ENCODE measurements at places on chromosomes 3 and 15.

GRCh38 chr3:162492446-162493081 is 996.0 kb downstream of the OTOL1 start:
- peak; percentile 56 for DNase-seq

DNA sequence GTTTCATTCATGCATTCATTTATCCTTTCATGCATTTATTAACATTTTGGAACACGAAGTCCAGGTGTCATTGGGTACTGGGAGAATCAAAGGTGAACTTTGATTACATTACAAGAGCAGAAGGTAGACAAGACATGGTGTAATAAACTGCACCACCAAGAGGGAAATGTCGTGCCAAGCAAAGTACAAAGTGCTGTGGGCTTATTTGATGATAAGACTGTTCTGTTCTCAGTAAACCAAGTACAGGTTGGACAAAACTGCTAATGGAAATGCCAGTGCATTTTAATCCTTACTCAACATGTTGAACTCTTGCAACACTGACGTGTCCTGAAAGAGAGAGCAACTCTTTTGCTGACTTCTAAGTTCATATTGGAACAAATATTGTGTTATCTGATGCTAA is 69.4 kb downstream of the MME start:
- DNase-seq: no peak

- no peak for DNase-seq
Measured at GRCh38 chr3:107675233-107675900, 152.6 kb downstream of the BBX start.

DNA sequence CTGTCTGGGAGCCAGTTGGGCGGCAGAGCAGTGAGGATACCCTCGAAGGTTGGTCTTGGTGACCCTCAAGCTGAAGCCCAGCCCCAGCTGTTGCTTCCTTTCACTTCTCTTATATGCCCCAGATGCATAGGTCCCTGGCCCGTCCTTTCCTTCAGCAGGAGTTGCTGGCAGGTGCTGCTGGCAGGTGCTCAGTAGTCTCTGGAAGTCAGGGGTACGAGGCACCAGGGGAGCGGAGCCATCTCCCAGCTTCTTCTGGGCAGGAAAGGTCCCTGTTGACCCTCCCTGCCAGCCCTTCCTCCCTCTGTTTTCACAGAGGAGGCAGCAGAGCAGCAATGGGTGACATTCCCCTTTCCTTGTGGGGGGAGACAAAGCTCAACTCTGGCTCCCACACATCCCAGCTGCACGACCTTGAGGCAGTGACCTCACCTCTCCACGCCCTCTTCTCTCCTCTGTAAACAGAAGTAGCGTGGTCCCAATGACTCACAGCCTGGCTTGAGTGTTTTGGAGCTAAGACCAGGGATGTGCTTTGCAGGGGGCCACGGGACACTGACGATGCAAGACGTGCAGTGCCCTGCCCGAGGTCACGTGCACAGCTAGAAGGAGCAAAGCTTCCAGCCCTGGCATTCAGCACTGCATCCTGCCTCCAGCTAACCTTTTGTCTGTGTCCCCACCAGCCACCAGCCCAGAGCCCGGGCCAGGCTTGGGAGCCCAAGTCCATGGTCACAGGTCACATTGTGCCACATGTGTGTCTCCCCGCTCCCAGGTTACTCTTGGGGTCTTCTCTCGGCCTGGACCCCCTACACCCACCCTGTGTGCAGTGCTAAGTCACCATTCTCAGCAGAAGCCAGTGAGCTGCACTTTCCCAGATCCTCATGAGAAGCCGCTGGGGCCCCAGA is 49.7 kb downstream of the SLC6A6 start:
- peak; percentile 88 for DNase-seq

DNA sequence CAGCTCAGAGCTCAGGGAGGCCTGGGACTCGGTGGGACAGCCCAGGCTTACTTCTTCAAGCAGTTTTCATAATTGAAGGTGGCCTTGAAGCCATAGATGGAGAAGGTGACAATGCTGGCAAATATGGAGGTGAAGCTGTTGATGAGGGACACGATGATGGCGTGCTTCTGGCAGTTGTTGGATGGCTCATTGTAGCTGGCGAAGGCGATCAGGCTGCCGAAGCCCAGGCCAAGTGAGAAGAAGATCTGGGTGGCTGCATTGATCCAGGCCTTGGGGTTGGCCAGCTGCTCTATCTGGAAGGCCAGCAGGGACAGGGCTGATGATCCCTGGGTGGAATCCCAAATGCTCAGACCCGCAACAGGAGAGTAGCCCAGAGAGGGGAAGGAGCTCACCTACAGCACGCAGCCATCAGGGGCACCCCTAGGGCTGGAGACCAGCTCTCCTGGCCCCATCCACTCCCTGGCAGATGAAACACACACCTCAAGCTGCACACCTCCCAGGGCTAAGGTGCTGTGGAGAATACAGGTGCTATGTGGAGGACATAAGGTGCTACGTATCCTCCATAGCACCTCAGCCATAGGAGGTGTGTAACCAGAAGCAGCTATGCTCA is 25.1 kb downstream of the SLC6A20 start:
- DNase-seq: no peak

GRCh38 chr15:79102595-79102994 is 12.0 kb upstream of the RASGRF1 start:
- no peak for DNase-seq

GRCh38 chr15:42139596-42139995 is 16.8 kb downstream of the PLA2G4F start:
- DNase-seq: no peak

DNA sequence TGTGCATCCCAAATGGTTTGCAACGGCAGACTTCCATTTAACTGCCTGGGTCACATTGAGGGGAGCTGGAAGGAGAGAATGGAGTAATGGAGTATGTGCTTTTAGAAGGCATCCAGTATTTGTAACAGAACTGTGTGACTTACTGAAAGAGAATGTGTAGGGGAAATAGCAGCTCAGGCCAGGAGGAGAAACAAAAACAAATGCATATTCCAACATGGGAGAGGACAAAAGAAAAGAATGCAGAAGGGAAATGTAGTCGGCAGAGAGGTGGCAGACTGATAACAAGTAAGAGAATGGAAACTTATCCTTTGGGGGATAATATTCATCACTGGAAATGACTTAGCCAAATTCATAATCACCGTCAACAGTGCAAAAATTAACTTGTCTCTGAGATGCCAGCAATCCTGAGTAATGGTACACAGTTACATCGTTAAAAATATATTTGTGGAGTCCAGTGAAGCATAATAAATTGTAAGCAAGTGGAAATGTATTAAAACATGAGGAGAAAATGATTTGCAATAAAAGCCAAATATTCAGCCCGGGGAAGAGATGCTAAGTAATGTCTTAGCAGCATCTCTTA is 294.9 kb upstream of the SGO1 start:
- no peak for DNase-seq

- peak; percentile 34 for DNase-seq
Measured at GRCh38 chr15:33021806-33022389, 172.6 kb downstream of the FMN1 start.

GRCh38 chr3:185401319-185401955 is 38.5 kb downstream of the MAP3K13 start:
- DNase-seq: no peak

DNA sequence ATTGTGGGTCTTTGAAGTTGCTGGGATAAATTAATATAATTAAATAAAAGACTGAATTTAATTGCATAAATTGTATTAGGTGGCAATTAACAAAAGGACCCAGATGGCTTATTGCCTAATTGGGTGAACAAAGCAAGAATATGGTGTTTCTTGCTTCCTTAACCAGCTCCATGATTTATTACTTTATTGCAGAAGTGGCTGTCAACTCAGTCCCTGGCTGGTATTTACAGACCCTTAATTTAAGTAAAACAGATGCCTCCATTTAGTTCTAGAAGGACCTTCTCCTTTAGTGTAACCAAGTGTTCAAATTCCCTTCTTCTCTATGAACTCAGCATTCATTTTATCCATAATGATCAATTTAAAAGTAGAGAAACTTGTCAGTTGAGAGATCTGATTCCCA is 35.1 kb downstream of the DPH3 start:
- DNase-seq: no peak

GRCh38 chr15:73331501-73331900 is 37.3 kb downstream of the HCN4 start:
- DNase-seq: no peak

DNA sequence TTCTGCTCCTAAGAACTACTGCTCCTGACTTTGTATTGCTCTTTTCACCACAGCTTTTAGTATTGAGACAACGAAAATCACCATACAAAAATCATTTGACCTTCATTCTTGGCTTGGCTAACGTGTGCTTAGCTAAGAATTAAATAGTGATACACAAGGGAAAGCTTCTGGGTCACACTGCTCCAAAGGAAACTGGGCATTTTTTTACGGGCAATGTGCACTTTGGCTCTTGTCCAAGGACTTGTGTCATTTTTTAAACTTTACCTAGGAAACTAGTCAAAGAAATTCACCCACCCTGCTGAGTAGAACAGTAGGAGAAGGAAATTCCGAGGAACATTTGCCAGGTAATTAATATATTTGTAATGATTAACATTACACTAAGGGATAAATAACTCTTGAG is 19.8 kb downstream of the WDR72 start:
- DNase-seq: peak; percentile 79

- DNase-seq: peak; percentile 13
Measured at GRCh38 chr3:117719316-117719926, 1009.8 kb downstream of the TUSC7 start.

DNA sequence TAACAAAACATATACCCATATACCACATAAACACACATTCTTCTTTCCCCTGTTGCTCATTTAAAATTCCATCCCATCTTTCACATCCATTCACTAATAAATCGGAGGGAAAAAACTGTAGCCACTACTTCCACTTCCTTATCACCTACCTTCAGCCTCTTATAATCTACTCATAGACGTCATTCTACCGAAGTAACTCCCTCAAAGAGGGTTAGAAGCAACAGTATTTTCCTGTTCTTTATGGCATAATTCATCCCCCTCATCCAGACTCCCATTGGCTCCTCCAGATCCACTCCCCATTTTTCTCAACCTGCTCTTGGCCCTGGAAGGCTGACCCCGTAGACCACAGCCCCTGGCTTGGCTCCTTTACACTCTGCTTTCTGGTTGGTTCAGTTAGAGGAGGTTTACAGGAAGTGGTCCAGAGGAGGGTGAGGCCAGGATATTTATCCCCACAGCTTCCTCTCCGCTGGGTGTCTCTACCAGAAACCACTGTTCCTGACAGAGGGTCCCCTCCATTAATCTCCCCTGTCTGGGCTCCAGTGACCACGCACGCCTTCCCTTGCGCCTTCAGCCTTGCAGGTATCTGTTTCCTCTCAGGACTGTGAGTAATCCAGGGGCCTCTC is 46.3 kb downstream of the FMN1 start:
- no peak for DNase-seq
